ENCODE measurements at places on chromosomes 6 and 20.
A peak's percentile ranks its signal among the peaks of the same experiment; 100 is the strongest.

DNA sequence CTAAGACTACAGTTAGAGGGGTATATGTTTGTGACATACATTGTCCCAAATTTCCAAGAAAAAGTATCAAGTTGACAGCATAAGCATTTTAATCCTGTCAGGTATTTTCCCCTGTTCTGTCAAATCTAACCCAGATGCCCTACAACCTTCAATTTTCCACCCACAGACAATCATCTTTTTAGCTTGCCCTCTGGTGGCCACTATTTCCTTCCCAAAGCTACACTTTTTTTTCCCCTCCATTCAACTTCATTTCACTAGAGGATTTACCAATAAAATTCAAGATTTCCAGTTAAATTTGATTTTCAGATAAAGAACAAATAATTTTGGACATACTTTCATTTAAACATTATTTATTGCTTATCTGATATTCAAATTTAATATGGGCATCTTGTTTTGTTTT lies 286.6 kb downstream of the TENT5A start:
- no peak for DNase-seq

GRCh38 chr6:37822851-37823682 lies 3.5 kb downstream of the ZFAND3 start:
- peak; percentile 32 for DNase-seq

- peak; percentile 79 for DNase-seq
Measured at GRCh38 chr6:132391391-132392269, 9.6 kb downstream of the MOXD1 start.

GRCh38 chr6:168302534-168302933 lies 17.0 kb downstream of the DACT2 start:
- peak; percentile 64 for DNase-seq

Data from kidney tubule cell (primary cell).